ENCODE measurements at places on chromosomes 12 and 14.
A peak's percentile ranks its signal among the peaks of the same experiment; 100 is the strongest.

DNA sequence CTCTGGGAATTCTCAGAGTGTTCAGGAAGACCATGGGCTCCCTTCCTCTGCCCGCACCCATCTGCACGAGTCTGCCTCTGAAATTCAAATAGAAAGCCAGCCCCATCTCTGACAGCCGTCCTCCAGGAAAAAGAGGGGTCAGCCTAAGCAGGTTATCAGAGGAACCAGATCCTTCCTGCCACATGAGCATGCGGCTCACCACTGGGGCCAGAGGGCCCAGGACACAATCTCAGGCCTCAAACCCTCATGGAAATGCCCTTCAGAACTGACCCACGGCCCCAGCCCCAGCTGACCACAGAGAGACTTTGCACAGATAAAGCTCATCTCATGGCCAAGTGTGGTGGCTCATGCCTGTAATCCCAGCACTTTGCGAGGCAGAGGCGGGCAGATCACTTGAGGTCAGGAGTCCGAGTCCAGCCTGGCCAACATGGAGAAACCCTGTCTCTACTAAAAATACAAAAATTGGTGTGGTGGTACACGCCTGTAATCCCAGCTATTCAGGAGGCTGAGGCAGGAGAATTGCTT, 23.2 kb downstream of the PXN start:
- DNase-seq: no peak

DNA sequence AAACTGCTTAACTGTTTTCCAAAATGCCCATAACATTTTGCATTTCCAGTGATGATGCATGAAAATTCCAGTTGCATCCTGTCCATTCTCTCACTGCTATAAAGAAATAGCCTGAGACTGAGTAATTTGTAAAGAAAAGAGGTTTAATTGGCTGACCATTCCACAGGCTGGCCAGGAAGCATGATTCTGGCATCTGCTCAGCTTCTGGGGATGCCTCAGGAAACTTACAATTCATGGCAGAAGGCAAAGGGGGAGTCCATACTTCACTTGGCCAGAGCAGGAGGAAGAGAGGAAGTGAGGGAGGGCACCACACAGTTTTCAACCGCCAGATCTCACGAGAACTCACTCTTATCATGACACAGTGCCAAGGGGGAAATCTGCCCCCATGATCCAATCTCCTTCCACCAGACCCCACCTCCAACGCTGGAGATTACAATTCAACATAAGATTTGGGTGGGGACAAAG, 18.2 kb upstream of the CLEC2D start:
- DNase-seq: peak; percentile 75

GRCh38 chr14:99080306-99080705, 191.7 kb downstream of the BCL11B start:
- no peak for DNase-seq

- DNase-seq: peak; percentile 70
These were observed 85.3 kb upstream of the FLRT2 start for GRCh38 chr14:85444635-85445034.

- no peak for DNase-seq
These were observed 206.7 kb downstream of the AACS start for GRCh38 chr12:125271892-125272291.

DNA sequence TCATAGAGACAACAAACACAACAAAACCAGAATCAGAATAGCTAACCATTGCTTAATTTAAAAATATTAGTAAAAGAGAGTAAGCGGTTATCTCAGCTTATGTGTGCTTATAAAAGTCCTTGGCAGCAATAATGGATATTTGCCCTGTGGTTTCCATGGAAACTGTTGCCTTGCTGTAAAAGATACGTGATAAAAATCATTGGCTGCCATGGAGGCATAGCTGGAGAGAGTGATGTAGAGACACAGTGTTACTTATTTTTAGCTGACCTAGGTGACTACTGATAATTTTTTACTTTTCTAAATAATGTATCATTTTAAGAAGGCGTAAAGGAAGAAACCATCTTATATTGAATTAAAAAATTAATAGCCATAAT, 92.9 kb downstream of the ERC1 start:
- DNase-seq: peak; percentile 76

- DNase-seq: no peak
These were observed 14.2 kb downstream of the HMGA2 start for GRCh38 chr12:65838330-65838976.

DNA sequence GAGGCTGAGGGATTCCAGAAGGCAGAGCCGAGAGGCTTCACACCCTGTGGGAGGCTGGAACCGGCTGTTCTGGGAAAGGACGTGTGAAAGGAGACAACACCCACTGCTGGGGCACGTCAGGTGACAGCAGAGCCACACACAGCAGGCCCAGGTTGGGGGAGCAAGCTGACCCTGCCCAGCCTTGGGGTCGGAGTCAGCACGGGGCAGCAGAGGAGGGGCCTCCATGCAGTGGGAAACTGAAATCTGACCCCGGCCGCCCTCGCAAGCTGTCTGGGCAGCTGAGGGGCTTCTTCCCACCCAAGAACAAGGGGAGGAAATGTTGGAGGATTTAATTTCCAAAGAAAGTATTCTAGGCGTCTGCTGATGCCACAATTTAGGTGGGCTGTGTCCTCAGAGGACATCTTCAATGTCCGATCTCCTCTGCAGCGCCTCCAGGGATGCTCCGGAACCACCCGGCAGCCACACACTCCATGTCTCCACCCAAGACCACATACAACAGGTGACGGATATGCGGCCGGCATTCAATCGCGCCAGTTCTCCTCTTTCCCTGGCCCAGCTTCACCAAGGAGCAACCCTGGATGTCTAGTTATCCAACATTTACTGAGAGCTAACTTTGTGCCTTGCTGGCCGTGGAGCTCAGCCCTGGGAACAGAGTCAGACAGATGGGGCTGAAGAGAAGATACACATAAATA, 30.7 kb downstream of the SNRNP35 start:
- no peak for DNase-seq

GRCh38 chr12:14959126-14959440, 2.3 kb downstream of the ARHGDIB start:
- DNase-seq: no peak

DNA sequence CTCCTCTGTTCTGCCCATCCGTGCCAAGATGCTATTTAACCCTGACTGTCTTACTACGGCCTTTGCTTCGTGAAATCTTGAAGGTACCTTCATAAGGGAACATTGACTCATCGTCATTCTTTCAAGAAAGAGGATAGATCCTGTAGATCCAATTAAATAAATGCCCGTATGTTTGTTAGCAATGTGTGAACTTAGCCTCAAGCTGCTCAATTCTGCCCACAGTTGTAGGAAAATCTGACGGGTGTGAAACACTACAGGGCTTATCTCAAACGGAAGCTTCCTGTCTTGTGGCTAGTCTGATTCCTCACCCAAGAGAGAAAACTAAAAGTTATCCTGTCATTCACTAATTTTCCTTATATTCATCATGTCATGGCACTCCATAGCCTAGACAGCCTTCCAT, 168.0 kb upstream of the TBX3 start:
- DNase-seq: no peak

DNA sequence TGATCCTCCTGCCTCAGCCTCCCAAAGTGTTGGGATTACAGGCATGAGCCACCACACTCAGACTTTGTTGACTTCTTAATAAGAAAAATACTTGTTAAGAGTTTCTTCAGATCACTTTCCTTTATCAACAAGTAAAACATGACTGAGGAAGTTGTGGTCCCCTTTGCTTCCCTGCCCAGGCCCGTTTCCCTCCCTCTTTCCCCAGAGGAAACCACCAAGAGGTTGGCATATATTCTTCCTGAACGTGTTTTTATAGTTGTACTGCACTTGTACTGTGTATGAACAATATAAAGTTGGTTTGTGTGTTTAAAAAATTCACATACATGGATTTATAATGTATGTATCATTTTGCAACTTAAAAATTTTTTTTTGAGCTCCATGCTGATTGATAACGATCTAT, 28.4 kb downstream of the PTPN11 start:
- DNase-seq: no peak

DNA sequence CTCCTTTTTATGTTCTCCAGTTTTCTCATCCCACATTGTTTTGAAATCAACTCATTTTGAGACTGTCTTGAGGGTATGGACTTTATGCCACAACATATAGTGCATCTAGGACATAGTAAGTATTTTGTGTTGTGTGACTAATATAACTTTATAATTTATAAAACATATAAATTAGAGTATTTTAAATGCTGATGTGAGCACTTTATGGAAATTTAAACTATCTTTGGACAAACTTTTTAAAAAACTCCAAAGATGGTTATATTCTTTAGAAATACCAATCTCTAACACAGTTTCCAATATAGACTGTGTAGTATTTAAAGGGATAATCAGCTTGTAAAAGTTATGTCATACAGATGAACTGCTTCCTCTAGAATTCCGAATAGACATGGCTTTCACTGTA, 87.4 kb downstream of the LRIG3 start:
- DNase-seq: no peak

DNA sequence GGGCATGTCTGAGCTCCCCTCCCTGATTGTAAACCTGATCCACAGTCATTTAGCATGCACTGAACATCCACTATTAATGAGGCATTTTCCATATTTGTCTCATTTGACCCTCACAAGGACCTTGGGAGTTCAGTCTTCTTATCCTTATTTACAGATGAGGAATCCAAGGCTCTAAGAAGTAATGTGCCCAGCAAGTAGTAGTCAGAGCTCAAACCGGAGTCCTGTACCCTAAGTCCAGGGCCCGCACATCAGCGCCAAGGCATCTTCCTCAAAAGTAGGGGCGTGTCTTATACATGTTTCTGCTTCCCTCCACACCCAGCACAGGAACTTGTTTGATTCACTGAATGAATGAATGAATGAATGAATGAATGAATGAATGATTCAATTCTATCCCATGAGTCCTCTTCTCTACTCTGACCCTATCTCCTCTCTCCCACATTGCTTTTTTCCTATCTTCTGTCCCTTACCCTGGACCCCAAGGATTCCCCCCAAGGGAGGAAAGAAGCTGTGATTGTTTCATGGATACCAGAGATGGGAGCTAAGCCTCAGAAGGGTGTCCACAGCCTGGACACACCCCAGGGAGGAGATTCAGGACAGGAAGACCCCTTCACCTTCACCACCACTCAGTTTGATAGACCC, 21.8 kb upstream of the KRT8 start:
- DNase-seq: no peak

DNA sequence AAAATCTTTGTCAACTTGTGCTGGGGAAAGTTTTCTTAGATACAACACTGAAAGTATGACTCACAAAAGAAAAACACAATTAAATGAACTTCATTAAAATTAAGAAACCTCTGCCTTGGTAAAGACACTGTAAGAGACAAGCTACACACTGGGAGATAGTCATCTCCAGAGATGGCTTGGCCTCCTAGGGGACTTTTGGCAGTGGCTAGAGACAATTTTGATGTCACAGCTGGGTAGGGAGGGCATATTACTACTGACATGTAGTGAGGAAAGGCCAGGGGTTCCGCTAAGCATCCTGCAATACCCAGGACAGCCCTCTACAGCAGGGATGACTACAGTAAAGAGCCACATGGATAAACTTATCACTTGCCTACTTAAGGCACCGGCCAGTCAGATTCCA, 8.7 kb upstream of the RNASE4 start:
- no peak for DNase-seq

- DNase-seq: no peak
These were observed 140.2 kb downstream of the BCL11B start for GRCh38 chr14:99131632-99132271.

GRCh38 chr12:124980098-124980892, 8.6 kb downstream of the DHX37 start:
- DNase-seq: no peak

GRCh38 chr14:58309086-58309485, 10.7 kb downstream of the ARID4A start:
- DNase-seq: no peak

DNA sequence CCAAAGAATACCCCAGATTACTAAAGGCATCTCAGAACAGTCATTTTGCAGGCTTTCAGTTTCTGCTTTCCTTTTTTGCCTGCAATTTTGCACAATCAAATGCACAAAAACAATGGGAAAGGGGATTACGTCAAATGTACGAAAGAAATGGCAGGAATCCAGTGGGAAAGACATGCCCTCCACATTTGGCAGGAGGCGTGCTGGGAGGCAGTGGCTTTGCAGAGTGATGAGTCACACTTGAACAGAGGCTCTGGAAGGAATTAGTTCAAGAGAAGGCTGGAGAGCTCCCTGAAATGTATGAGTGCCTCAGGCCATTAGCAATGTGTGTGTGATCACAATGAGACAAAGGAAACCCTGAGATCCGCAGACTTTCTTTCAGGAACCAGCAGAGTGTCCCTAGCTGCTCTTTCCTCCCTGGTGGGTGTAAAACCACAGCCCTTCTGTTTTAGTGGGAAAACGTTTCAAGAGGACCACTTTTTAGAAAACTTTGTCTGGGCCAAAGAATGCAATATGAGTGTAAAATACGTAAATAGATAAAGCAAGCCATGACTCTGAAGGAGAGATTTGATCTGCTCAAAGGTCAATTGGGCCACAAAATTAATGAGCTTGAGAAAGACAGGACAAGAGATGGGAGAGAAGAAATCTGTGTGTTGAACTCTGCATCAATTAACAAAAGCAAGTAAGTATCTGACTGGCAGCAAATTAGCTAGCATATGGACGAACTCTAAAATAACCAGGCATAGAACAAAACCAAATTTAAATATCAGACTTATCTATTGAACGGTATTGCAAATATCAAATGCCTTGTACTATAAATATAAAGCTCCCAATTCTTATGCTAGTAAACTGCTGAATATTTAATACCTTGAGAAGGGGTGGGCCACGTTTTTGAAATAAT, 155.4 kb upstream of the PDE3A start:
- peak; percentile 100 for DNase-seq

DNA sequence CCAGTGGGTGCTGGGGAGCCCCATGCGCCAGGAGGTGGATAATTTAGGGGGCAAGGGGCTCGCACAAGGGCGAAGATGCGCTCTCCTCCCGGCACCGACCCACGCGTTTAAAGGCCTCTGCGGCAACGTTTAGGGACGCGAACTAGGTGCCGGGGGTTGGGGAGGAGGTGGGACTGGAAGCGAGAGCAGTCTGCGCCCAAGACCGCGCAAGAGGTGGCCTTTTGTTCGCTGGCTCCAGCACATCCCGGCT, 1.3 kb downstream of the SLC38A1 start:
- DNase-seq: no peak

- DNase-seq: no peak
These were observed 75.2 kb downstream of the TNFAIP2 start for GRCh38 chr14:103198131-103199105.

GRCh38 chr14:87952307-87953094, 40.5 kb downstream of the GALC start:
- DNase-seq: no peak

DNA sequence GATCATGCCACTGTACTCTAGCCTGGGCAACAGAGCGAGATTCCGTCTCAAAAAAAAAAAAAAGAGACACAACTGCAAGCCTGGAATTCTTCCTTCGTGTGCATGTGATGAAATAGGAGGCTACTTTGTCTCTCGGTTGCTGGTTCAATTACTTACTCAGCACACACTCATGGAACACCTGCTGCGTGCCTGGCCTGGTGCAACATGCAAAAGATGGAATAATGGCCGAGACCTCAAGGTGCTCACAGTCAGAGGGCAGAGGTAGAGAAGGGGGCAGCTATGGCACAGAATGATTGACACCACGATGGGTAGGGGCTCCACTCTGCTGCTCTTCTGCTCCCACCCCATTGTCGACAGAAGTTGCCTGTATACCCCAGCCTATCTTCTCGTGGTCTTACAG, 112.3 kb downstream of the SLC15A4 start:
- DNase-seq: no peak

- DNase-seq: peak; percentile 56
These were observed 82.4 kb downstream of the PPM1A start for GRCh38 chr14:60331201-60332045.
